Nucleus accumbens (tissue), 56 donors: ENCODE measurements at places on chromosomes 7 and 10.

DNA sequence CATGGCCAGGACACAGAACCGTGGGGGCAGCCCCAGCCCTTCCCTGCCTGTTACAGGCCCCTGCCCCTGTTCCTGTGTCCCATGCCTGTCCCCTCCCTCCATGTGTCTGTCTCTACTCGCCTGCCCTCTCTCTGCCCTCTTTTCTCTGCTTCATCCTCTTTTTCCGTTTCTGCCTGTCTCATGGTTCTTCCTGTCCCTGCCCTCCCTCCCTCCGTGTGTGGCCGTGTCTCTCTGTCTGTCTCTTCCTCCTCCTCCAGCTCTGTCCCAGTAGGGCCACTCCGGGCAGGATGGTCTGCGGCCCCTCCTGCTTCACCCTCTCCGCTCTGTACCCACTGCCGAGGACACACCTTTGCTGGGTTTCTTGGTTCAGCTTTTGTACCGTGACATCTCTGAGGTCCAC is 137.4 kb downstream of the FAM53B start:
- no peak for DNase-seq

DNA sequence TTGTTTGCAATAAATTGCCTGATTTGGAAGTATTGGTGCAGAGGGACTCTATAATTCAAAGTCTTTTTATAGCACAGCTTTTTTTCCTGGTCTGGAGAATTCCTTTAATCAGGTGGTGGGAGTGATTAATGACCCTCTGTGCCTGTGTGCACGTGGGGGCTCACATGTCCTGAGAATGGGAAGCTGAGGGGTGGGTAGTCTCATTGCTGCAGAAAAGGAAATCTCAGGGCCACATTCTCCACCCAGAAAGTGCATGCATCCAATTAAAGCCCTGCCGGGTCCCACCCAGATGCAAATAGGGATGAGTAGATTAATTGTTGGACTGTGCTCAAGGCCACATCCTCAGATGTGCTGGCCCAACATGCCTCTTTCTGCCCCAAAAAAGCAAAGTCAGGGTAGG is 324.7 kb downstream of the CXCL12 start:
- DNase-seq = no peak

GRCh38 chr10:61902445-61903220 is 1.1 kb downstream of the ARID5B start:
- peak; percentile 51 for DNase-seq

DNA sequence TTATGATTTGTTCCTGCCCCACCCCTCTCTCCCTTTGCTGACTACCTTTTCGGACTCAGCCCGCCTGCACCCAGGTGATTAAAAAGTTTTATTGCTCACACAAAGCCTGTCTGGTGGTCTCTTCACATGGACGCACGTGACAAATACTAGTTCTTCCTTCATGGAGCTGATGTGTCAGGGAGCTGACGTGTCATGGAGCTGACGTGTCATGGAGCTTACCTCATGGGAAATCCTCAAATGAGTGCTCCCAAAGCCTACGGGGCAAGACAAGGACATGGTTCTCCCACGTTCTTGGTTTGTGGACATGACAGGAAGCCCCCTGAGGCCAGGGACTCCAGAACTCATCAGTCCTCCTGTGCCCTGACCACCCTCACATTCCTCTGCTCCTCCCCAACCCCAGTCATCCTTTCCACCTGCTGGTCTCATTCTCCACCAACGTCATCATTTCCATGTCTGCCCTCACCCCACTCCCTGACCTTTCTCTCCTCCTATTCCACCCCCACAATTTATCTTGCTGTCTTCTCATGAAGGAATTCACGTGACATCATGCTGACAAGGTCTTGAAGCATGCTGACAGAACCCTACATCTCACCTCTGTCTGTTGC is 261.3 kb downstream of the TCERG1L start:
- no peak for DNase-seq

DNA sequence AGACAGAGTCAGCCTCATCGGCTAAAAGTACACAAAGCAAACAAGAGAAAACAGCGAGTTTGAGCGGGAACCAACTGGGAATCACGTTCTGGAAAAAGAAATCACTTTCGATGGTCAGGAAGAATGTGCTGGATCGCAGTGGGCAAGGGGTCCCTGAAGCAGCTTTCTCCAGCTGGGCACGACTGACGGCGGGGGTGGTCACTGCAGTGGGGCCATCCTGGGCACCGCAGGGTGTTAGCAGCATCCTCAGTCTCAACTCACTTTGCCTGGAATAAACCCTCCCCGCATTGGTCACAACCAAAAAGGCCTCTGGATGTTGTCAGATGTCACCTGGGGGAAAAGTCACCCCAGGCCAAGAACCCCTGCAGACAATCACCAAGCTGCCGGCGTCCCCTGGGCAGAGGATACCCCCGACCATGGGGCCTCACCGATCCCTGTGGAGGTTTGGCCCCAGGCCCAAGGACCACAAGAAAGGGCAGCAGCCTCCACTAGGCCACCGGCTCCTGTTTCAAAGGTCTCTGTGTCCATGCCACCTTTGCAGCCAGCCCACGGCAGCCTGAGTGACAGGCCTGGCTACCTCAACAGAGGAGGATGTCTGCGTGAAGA is 42.9 kb downstream of the EBF3 start:
- DNase-seq = no peak

GRCh38 chr7:44269417-44269816 is 56.0 kb downstream of the CAMK2B start:
- no peak for DNase-seq

- peak; percentile 4 for DNase-seq
Measured at GRCh38 chr10:111756217-111757061, 427.1 kb downstream of the GPAM start.

DNA sequence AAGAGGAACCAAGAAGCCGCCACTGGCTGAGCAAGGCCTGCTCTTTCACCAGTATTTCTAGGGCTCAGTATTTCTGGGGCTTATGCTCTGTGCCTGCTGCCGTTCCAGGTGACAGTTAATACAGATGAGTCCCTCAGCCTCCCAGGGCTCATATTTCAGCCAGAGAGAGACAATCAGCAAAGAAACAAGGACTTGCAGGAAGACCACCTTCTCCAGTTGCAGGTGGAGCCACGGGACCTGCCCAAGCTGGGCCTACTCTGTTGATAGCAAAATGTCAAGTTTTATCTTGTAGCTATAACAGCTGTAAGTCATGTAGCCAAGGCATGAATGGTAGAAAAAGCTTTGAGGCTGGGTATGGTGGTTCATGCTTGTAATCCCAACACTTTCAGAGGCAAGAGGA is 42.7 kb downstream of the NPTX2 start:
- no peak for DNase-seq

DNA sequence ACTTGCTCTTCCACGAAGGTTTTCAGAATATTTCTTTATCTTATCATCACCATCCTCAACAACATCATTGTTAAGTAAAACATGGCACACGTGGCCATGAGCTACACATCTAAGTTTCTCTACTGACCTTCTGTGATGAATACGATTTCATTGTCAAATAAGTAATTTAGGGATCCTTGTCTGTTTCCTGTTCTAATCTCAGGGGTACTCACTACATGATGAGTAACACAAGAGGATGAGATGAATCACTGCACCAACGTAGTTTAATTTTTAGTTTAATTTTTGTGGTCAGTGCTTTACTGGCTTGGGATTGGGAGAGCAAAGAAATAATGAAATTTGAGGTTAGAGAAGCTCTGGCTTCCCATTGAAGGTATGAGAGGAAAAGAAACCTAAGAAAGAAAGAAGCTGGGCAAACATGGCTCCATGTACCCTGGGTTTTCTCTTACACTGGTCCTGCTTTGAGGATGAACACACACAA is 461.9 kb upstream of the KLF6 start:
- DNase-seq = no peak

- no peak for DNase-seq
Measured at GRCh38 chr7:136174477-136175125, 197.4 kb upstream of the MTPN start.

DNA sequence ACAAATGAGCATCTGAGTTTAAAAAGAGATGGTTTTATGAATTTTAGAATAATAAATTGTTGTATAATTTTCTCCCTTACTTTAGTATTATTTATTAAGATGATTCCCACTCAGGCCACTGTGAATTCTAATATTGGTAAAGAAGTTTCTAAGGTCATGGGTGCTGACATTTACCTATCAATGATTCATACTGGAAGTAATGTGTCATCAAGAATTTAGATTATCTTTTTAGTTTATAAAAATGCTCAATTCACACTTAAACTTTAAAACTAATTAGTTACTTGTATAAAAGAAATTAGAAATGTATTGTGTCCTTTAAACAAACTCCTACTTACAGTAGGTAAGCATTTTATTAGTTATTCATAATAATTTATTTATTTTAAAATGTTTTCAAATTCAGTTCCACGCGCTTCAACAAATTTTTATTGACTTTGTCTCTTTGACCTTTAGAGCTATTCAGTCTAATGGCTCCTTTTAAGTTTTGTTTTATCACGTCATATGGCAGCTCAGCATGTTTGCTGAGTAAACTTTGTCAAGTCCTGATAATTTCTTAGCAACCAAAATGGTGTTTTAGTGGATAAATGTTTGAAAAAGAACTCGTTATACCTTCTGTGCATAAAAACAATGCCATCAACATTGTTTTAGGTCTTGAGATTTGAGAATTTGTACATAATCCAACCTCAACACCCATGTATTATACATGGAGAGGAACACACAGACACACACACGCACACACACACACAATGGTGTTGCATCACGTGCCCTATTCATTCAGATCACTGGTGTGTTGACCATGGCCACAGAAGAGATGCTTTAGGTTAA is 15.1 kb upstream of the MRC1 start:
- no peak for DNase-seq

- no peak for DNase-seq
Measured at GRCh38 chr7:47389171-47389922, 192.6 kb downstream of the TNS3 start.
